ENCODE measurements at places on chromosomes 6 and 20. TPM values are rescaled to one million over a fixed set of nuclear protein-coding genes. Genes with fewer than 3 reads are reported as not detected.

- H3K4me3 ChIP-seq = no peak overlapping the region
- peak; percentile 27 for DNase-seq
- H3K27ac ChIP-seq = no peak overlapping the region
Measured at GRCh38 chr20:48823960-48824498, 3.8 kb downstream of the PREX1 start.

The NKAPL gene
- 3.3 TPM for total RNA-seq

The ZC2HC1B gene
- total RNA-seq = not detected

The TMEM170B gene
- total RNA-seq = 4.5 TPM

DNA sequence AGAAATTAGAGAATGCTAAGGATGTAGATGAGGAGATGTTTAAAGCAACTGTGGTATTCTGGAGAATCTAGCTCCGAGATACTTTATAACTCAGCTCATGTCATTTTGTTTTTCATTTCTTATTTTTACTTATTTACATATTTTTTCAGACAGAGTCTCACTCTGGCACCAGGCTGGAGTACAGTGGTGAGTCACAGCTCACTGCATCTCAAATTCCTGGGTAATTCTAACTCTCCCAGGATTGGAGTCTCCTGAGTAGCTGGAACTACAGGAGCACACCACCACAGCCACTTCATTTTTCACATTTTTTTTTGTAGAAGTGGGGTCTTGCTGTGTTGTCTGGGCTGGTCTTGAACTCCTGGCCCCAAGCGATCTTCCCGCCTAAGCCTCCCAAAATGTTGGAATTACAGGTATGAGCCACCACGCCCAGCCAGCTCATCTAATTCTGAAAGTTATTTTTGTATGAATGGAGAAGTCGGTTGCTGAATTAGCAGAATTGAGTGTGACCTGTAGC lies 94.3 kb upstream of the FAM8A1 start:
- DNase-seq = peak; percentile 45
- no peak overlapping the region for H3K27ac ChIP-seq
- no peaks in the 10 kb centered on the region for H3K36me3 ChIP-seq
- H3K4me1 ChIP-seq = peaks cover 2% of the 10 kb centered on the region
- no peak overlapping the region for H3K4me3 ChIP-seq

GRCh38 chr20:6519556-6519955 lies 247.9 kb upstream of the BMP2 start:
- no peaks in the 10 kb centered on the region for H3K4me1 ChIP-seq
- no peaks in the 10 kb centered on the region for H3K36me3 ChIP-seq
- no peaks in the 10 kb centered on the region for H3K27me3 ChIP-seq

DNA sequence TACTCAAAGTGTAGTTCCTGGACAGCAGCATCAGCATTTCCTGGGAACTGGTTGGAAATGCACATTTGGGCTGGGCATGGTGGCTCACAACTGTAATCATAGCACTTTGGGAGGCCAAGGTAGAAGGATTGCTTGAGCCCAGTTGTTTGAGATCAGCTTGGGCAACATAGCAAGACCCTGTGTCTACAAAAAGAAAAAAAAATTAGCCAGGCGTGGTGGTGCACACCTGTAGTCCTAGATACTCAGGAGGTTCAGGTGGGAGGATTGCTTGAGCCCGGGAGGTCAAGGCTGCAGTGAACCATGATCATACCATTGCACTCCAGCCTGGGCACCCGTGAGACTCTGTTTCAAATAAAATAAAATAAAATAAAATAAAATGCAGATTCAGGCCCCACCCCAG lies 156.2 kb downstream of the CDC5L start:
- H3K4me1 ChIP-seq = no peaks in the 10 kb centered on the region
- H3K36me3 ChIP-seq = no peaks in the 10 kb centered on the region

The HLA-DQB2 gene
- not detected for total RNA-seq

The TRIM15 gene
- not detected for total RNA-seq

The MSH5 gene
- 2.3 TPM for total RNA-seq

The SOX4 gene
- total RNA-seq = 38.1 TPM

DNA sequence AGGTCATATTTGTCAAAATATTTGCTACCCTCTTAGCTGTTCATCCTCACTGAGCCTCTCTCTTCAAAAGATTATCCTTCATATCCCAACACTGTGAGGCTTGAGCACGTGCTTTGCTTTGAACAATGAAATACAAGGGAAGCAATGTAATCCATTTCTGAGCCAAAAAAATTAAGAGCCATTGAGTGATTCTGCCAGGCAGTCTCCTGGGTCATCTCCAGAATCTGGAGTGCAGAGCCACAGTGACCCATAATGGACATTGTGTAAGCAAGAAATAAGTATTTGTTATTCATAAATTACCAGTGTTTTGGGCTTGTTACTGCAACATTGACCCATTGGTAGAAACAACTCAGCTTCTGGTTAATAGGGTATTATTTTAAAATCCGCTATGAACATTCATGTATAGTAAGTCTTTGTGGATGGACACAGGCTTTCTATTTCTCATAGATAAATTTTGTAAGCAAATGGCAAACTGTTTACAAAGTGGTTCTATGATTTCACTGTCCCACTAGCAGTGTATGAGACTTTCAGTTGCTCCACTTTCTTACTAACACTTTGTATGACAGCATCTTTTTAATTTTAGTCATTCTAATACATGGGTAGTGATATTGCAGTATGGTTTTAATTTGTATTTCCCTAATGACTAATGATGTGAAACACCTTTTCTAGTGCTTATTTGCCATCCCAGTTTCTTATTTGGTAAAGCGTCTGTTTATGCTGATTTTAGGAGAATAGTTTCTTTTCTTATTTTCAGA lies 358.2 kb downstream of the PLCB1 start:
- no peaks in the 10 kb centered on the region for H3K36me3 ChIP-seq
- no peaks in the 10 kb centered on the region for H3K27me3 ChIP-seq
- H3K4me1 ChIP-seq = no peaks in the 10 kb centered on the region
- no peak for DNase-seq

- H3K27ac ChIP-seq = no peak overlapping the region
- no peaks in the 10 kb centered on the region for H3K36me3 ChIP-seq
- no peak overlapping the region for H3K4me3 ChIP-seq
Measured at GRCh38 chr6:19035461-19036195, 648.5 kb downstream of the RNF144B start.

The PDE7B gene
- 22.1 TPM for total RNA-seq

GRCh38 chr6:158686311-158686710 lies 36.5 kb downstream of the SYTL3 start:
- no peaks in the 10 kb centered on the region for H3K4me1 ChIP-seq
- H3K4me3 ChIP-seq = no peak overlapping the region
- DNase-seq = no peak
- H3K27me3 ChIP-seq = no peaks in the 10 kb centered on the region

The SLC22A7 gene
- total RNA-seq = not detected

DNA sequence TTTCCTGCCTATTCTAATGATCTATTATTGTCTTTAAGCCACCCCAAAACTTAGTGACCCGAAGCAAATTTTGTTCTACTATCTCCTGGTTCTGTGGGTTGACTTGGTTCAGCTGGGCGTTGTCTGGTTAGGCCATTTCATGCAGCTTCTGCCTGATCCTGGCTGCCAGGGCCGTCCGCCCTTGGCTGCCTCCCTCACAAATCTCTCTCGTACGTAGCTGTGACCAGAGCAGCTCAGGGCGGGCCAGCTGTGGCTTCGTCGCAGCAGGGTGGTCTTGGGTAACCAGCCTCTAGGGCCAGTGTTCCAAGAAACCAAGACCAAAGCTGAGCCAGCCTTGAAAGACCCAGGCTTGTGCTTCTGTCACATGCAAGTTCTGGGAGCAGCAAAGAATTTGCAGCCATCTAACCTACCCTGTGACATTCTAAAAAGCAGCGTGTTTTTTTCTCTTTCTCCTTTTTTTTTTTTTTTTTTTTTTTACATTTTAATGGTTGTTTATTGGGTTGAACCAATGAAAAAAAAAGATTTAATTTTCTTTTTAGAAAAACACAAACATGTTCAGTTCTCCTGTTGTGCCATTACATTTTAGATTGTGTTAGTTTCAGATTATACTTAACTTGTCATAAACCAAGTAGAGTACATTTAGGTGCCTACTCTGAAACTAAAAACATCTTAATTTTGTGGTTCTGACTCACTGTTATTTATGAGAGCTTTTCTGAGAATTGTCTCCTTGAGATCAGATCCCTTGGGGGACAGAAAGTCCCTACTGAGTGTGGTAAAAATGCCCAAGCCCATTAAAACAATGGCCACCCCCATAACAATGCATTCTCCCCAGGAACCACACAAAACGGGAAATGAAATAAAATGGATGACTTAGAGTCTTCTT lies 83.9 kb downstream of the ZDHHC14 start:
- H3K36me3 ChIP-seq = no peaks in the 10 kb centered on the region
- no peak overlapping the region for H3K27ac ChIP-seq
- H3K4me3 ChIP-seq = no peak overlapping the region
- H3K4me1 ChIP-seq = no peaks in the 10 kb centered on the region
- no peak for DNase-seq

DNA sequence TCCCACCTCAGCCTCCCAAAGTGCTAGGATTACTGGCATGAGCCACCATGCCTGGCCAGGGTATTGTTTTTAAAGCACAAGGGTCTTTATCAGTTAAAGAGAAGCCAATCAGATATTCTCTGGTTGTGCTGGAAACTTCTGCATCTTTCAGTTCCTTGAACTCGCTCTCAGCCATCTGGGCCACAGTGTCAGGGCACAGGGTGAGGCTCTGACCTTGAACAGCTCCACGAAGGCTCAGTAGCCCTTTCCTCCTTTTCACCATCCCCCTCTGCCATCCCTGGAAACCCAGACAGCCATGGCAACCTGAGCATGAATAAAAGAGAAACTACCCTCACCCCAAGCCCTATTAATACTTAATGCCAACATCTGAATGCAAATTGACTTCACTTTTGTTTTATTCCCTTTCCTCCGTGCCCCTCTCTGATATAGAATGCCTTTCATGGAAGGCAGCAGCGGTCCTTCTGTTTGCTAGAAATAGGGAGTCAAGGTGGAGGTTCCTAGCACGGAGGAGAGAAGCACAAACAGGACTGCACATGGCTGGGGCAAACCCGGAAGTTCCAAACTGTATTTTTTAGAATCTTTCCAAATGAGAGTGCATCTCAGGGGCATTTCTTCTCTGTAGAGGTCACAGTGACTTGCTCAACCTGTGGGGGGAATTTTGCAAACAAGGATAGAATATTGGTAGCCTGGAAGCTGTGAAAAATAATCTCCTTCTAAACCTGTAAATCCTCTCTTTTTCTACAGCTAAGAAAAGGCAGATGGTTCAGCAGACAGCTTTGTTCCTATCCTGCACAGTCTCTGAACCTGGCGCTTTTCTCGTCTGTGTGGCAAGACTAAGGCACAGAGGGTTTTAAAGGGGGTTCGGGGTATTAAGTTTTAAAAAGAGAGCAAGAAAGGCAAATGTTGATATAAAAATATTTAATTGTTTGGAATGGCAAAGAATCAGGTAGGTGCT lies 176.4 kb upstream of the RREB1 start:
- H3K27me3 ChIP-seq = no peaks in the 10 kb centered on the region
- H3K36me3 ChIP-seq = no peaks in the 10 kb centered on the region
- no peak overlapping the region for H3K27ac ChIP-seq
- DNase-seq = no peak
- no peak overlapping the region for H3K4me3 ChIP-seq

- H3K4me1 ChIP-seq = no peaks in the 10 kb centered on the region
- H3K27ac ChIP-seq = no peak overlapping the region
- no peak for DNase-seq
- H3K36me3 ChIP-seq = no peaks in the 10 kb centered on the region
- H3K4me3 ChIP-seq = peak overlapping the region; percentile 77
- no peaks in the 10 kb centered on the region for H3K27me3 ChIP-seq
Measured at GRCh38 chr6:157382821-157383220, 1.8 kb downstream of the ZDHHC14 start.
